ENCODE measurements at places on chromosomes 4 and X.

DNA sequence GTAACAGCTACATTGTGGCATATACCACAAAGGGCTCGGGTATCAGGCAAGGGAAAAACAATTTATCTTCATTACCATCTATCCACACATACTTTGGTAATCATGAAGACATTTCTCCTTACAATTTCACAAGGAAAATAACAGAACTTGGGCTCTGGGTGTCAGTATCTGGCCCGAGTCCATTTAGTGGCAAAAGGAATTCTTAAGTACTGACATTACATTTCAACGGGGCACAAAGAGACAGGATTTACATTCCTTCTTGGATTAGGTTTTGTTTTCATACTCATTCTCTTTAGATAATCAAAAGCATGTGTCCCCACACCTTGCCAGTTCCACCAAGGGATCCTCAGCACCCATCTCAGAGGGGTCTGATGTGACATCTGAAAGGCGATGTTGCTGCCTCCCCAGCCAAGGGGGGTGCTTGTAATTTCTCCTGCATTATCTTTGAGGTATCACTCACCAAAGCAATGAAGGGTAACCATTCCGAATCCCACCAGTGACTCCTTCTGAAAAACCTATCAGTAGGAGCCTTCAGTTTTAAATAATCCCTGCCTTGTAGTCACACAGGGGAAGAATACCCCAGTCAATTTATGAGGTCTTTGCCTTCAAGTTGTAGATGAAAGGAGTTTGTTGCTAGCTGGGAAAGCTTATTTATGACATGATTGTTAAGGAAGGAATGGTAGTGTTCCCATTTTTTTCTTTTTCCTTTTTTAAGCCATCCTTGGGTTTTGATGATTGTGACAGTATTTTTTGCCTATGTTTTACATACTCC is 118.6 kb downstream of the PALLD start:
- no peak for DNase-seq

- DNase-seq = no peak
Measured at GRCh38 chrX:115030625-115031024, 13.2 kb upstream of the IL13RA2 start.

GRCh38 chr4:148881860-148882643 is 439.8 kb upstream of the NR3C2 start:
- DNase-seq = no peak

- DNase-seq = no peak
Measured at GRCh38 chr4:79585330-79585729, 177.3 kb upstream of the GK2 start.

DNA sequence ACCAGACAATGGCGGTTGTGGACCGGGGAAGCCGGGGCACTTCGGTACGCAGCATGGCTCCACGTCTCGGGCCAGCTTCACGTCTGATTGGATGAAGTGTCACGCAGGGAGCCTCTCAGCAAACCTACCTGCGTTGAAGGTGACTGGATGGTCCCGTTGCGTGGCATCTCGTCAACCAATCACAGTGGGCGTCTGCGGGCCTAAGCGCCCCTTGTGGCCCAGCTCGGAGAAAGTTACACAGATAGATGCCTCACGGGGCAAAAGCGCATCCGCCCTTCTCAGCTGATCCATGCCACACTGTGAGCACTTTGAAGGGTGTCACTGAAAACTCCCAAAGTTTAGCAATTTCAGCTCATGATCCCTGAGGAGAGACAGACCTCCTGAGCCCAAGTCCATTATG is at the start of gene H2BW1:
H2BW1 (minus strand) TSS at position 103 of the 400 bp plus-strand sequence. CDS start 132 bp downstream, outside the sequence.
- DNase-seq = no peak

GRCh38 chr4:91837608-91838029 is 466.1 kb upstream of the GRID2 start:
- DNase-seq = no peak

GRCh38 chr4:80925293-80925692 is 105.2 kb upstream of the BMP3 start:
- DNase-seq = no peak

DNA sequence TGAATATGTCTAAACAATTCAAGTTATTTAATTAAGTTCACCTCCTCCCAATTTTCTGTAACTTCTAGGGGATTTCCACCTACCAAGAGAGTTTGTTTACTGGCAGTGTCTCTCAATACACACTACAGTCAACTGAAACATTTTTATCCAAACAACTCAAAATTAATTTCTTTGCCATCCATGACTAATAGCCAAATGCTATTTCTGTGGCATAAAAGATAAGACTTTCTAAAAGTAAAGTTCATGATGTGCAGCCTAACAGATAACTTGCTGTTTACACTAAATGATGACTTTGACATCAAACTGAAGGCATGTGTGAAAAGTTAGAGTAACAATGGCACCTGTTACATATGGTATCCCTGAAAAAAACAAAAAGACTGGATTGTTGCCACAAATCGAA is 7.3 kb downstream of the TAB3 start:
- no peak for DNase-seq

DNA sequence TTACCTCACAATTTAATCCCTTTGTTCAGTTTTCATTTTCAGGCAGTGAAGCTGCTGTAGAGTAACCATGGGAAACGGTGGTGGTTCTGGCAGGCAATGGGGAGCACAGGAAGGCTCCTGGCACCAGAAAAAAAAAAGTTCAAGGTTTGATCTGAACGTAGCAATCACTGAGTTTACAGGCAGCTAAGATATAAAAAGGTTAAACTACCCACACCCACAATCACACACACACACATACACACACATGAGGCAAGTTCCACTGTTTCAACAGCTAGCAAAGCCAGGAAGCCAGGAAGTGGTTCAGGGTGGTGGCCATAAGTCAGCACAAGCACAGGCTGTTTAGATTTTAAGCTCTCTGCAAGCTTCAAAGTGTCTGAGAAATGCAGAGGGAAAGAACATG is at the start of gene SULT1B1:
SULT1B1 (minus strand) TSS at position 166 of the 400 bp plus-strand sequence. CDS start 5,403 bp downstream, outside the sequence.
- DNase-seq = no peak

DNA sequence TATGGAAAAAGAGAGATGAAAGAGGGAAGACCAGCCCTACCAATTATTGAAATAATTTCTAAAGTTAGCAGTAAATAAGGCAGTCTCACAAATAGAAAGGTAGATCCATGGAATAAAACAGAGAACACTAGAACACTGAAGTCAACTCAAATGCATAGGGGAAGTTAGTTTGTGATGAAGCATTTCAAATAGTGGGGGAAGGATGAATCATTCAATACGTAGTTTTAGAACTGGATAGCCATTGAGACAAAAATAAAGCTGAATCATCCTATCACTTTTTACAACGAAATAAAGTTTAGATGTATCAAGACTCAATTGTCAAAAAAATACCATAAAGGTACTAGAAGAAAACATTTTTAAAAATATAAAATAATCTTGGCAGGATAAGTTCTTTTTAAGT is 143.2 kb upstream of the DGKK start:
- DNase-seq = no peak

GRCh38 chr4:40227284-40227683 is 30.5 kb downstream of the RHOH start:
- no peak for DNase-seq

DNA sequence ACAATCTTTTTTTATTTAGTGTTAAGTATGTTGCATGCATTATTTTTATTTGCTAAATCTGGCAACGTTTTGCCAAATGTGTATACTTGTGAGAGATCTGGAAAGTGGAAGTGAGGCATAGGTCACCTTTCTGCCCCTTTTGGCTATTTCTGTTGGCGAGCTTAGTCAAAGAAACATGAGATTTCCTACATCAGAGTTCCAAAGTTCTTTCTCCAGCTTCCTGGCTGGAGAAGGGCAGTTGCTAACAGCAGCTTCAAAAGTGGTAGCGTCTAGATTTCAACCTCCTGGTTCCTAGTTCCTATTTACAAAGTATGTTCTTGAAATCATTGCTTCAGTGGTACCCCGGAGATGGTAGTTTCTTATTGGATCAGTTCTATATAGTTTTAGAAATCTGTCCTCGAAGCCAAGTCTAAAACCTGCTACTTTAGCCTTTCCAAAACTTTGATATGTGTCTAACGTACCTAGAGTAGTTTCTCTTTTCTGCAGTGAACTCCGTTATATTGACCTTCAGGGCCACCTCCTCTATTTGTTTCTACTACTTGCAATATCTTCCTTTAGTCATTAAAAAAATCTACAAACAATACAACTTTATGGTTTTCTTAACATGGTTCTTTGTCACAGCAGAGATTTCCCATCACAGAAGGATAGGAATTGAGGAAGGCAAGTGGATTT is 455.8 kb upstream of the FTHL17 start:
- DNase-seq = no peak

DNA sequence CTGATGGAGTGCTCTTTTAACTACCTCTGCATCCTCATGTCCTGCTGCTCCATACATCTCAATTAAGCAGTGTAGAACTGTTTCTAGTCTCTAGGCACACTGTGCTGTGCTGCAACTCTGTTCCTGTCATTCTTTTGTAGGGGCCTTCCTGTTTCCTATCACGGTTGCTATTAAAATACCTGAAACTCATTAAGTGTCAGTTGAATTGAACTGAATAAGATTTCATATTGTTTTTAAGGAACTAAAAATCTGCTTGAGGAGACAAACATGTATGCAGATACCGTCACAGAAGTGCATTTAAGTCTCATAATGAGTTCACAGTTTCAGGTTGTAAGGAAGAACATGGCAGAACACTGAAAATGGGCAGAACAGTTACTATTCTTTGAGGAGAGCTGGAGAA is 170.1 kb downstream of the LARP7 start:
- no peak for DNase-seq

DNA sequence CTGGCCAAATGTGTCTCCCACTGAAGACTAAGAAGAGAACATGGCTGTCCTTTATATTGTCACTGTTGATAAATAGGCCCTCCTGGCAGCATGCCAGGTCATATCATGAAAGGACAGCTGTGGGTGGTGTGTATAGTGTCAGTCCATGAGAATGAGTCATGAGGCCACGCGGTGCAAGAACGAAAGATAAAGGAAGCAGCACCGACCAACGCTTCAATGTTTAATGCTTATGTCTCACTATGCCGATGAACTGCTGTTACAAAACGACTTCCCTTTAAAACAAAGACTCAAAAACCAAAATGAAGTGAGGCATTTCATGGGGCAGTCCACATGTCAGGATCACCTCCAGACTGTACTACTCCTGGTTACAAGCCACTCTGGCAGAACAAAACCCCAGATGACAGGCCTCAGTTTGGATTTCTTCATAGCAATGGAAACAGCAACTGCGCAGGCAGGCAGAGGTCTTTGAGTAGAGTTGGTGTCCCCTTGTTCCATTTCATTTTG is 5.2 kb upstream of the TCEANC start:
- no peak for DNase-seq

GRCh38 chr4:105061136-105061696 is 85.5 kb upstream of the TET2 start:
- no peak for DNase-seq

DNA sequence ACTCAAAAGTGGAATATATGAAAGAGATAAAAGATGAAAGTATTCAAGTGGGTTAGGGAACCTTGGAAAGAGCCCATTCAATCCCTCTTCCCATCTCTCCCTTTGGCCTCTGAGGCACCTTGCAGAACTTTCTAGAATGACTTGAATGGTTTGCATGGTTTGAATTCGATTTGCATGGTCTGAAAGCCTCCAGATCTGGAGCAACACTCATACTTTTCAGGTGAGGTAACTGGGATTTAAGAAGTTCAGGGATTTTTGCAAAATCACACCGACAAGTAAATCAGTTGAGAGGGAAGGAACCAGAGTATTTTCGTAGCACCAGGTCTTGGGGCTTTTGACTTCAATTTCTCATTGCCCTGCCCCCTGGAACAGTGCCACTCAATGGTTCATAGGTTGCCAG is 476.0 kb upstream of the FTHL17 start:
- no peak for DNase-seq

GRCh38 chr4:155220025-155220424 is 11.6 kb downstream of the NPY2R start:
- no peak for DNase-seq
